ENCODE measurements at places on chromosomes 11 and 22.

DNA sequence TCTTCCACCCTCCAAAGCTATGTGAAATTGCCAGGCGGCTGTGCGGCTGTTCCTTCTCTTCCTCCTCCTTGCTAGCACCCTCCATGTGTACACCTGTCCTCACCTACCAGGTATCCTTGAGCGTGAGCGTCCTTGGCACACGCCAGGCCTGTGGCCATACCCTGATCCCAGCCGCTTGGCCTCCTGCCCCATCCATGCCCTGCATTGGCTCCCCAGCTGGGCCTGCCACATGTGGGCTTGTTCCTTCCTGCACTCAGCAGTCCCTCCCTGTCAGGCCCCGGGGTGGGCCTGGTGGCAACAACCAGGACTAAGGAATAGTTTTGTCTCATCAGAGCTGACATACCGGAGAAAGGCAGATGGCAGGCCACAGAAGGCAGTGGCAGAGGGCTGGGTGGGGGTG lies 40.0 kb downstream of the SCUBE1 start:
- no peak for DNase-seq

DNA sequence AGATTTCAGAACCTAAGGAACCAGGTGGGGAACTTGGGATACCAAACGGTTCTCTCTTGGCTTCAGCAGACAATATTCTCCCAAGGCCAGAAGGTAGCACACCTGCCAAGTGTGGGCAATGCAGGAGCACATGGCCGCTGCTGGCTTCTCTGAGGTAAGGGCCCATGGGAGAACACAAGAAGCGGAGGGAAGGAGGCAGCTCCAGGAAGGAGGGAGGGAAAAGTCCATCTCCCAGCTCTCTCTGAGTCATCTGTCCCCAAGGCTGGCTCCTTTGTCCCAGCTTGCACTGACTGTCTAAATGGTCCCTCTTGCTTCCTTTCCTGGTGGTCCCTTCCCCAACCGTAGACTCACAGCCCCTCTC lies 557.9 kb upstream of the CADM1 start:
- no peak for DNase-seq

DNA sequence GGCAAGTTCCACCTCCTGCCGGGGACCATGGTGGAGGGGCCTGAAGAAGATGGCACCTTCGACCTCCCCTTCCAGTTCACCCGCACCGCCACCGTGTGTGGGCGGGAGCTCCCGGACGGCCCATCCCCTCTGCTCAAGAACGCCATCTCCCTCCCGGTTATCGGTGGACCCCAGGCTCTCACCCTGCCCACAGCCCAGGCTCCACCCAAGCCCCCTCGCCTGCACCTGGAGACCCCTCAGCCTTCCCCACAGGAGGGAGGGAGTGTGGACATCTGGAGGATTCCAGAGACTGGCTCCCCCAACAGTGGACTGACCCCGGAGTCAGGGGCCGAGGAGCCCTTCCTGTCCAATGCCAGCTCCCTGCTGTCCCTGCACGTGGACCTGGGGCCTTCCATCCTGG lies 6.4 kb downstream of the CDC42EP2 start:
- DNase-seq: no peak

GRCh38 chr11:61026121-61027031 lies 54.9 kb downstream of the CD6 start:
- no peak for DNase-seq

- peak; percentile 8 for DNase-seq
Observed at GRCh38 chr11:96207459-96208449, 135.2 kb downstream of the MAML2 start.

- no peak for DNase-seq
Observed at GRCh38 chr22:30472994-30473720, 1.3 kb upstream of the SEC14L3 start.

DNA sequence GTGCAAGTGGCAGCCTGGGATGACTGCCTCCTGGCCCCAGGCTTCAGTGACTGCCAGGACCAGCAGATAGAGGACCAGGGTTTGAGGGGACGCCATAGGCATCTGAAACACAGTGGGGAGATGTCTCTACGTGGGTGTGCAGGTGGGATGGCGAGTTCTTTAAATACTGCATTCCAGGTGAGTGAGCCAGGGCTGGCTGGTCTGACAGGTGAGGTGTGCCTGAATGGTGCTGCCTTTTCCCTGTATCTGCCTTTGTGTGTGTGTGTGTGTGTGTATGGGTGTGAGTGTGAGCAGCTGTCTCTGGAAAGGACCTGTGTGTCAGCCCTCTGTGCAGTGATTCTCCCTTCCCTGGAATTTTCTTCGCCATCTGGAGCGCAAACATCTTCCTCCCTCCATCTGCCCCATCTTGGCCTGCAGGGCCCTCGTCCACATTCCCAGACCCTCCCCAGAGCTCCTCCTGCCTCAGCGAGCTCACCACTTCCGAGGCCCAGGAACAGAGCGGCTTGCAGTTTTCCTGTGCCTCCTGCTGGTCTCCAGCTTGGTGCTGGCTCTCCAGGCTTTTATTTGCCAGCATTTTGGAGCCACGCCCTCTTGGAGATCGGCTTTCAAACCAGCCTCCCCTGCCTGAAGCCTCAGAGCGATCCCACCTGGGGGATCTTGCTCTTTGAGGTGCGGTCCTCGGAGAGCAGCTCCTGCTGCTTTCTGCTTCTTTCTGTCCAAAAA lies at the start of gene GPHA2:
TSS of gene GPHA2 (minus strand) at position 535 of the 723 bp plus-strand sequence. CDS start at position 102, 433 bp downstream.
- no peak for DNase-seq
